NCI-H1694 treated with DMSO at 0.1 percent for 48 hours (cell line): ENCODE measurements at places on chromosomes 2 and 18.
A peak's percentile ranks its signal among the peaks of the same experiment; 100 is the strongest.

GRCh38 chr2:7951001-7951400 is 730.9 kb upstream of the ID2 start:
- no peak for DNase-seq

GRCh38 chr2:88199912-88200682 is 30.0 kb downstream of the THNSL2 start:
- DNase-seq, result no peak

DNA sequence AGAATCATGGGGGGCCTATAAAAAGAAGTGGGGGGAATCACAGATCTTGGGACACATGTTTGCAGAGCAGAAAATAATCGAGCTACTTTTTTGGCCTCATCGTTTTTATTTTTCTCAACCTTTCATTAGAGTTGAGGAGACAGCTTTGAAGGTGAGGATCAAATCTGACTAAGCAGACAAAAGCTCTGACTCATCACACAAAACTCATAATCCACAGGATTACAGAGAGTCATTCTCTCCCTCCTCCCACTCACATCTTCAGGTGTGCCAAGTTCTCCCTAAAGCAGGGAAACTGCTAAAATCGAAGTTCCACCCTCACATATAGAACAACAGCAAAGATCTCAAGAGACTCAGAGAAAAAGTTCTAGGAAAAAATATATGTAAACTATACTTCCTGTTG is 15.6 kb downstream of the BAZ2B start:
- DNase-seq, result no peak

GRCh38 chr2:143088388-143088787 is 40.8 kb upstream of the ARHGAP15 start:
- no peak for DNase-seq

GRCh38 chr2:231342061-231342711 is 53.3 kb upstream of the B3GNT7 start:
- DNase-seq, result no peak

DNA sequence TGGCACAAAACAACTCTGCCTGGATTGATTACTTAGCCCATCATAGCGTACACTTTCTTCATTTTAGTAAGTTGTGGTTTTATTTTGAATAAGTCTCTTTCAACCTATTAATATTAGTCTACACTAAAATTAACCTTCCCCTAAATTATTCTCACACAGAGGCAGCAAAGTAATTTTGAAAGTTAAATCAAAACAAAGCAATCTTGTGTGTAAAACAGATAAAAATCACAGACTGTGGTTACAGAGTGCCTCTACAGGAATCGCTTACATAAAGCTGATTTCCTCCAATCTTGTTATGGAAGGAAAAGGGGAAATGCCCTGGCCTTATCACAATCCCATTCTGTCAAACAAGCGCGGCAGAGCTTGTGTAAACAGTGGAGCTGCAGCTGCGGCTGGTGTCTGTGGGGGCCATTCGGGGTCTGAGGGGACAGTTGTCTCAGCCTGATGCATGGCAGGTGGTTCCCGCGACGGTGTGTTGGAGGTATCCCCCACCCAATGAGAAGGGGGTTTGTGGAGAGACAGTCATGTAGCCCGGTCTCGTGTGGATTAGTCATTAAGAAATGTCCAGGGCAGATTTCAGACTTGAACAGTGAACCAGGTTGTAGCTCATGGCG is 42.1 kb downstream of the BCL2L11 start:
- DNase-seq, result no peak

DNA sequence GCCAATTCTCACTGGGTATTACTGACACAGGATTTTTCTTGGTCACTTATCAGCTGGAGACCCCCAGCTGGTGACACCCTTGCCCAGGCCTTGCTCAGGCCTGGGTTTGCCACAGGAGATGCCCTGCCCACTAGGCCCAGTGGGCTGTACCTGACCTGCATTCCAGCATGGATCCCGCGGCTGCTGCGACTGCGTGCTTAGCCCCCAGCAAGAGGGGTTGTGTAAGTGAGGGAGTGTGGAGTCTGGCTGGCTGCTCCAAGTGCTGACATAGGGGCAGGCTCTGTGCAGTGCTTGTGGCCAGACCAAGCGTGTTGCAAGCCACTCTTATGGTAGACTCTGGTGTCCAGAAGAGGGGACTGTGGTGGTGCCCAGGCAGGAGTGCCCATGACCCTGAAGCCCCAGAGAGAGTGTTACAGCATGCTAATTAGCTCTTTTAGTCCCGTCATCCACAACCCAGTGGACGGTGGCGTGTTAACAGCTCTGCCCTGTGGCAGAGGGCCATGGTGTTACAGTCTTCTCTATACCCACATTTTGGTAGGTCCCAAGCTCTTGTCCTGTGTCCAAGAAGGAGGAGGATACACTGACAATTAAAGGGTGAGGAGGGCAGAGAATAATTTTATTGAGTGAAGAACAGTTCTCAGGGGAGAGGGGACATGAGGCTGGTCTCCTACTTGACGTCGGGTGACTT is 491.7 kb upstream of the MEIS1 start:
- DNase-seq, result no peak

DNA sequence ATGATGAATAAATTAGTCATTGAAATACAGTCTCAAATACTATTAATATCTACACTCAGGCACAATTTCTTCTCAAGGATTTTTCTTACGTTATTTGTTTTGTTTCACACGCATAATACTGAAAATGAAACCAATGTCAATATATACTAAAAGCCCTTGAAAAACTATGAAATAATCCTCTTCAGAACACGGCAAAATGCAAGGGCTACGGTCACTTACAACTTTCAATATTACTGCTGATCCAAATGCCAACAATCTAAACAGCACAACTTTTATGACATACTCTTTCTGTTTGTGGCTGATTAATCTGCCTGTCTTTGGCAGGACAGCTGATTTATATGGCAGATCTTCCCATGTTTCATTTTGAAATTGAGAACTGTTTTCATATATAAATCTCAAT is 68.3 kb downstream of the LRPPRC start:
- DNase-seq, result no peak

GRCh38 chr2:236052206-236052605 is 116.0 kb downstream of the GBX2 start:
- no peak for DNase-seq

GRCh38 chr2:223101340-223102039 is 49.5 kb downstream of the KCNE4 start:
- peak; percentile 27 for DNase-seq

GRCh38 chr2:205731583-205731981 is 49.3 kb downstream of the NRP2 start:
- no peak for DNase-seq

DNA sequence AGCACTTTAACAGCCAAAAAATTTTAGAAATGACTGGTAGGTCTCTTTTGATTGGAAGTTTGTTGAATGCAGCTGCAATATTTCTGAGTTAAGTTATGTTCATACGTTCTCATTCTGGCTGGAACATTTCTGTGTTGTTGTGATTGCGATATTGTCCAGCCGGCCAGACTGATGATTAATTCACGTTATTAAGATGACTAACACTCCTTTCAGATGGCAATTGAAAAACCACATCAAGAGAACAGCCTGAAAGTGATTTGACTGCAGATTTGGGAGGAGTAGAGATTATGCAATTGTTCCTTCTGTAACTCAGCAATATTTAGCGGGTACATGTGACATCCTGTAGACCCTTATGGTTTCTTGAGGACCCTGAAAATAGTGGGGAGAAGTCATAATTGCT is 133.7 kb downstream of the FBXO15 start:
- DNase-seq, result no peak

DNA sequence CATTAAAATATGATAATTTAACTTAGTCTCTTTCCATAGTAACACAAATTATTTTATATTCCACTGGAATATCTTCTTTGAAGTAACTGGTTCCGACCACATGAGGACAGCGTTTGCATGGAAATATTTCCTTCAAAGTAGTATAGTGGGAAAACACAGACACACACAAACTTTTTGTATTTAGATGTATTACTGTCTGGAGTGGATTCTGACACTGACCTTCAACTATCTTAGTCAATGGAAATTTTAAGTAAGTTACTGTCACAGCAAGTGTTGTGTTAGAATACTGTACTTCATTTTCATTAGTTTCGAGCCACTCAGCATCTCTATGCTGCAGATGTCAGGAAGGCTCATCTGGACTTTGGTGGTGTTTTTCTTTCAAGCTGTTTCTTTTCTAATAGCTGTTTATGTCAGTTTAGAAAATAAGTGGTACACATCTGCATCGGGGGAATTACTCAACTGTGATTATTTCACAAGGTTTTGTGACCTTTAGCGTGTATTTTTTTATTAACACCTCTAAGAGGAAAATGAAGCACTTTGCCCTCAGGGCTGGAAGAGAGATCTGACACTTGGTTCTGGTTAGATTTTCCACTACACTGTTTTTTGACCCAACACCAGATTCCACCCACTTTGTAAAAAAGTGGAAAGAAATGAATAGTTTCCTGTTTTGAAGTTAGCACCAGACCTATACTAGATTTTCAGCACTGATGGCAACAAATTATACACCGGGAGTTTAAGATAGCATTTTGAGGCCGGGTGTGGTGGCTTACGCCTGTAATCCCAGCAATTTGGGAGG is 18.9 kb upstream of the THOC1 start:
- DNase-seq, result peak; percentile 2

GRCh38 chr2:105072039-105072438 is 34.2 kb downstream of the MRPS9 start:
- no peak for DNase-seq

GRCh38 chr18:25349926-25350487 is 2.0 kb downstream of the ZNF521 start:
- no peak for DNase-seq

GRCh38 chr2:62042400-62042799 is 136.9 kb downstream of the COMMD1 start:
- DNase-seq, result no peak

- no peak for DNase-seq
These were observed 45.6 kb downstream of the C1QL2 start for GRCh38 chr2:119112770-119113488.

GRCh38 chr2:182649316-182649715 is 66.7 kb upstream of the DNAJC10 start:
- DNase-seq, result peak; percentile 78

DNA sequence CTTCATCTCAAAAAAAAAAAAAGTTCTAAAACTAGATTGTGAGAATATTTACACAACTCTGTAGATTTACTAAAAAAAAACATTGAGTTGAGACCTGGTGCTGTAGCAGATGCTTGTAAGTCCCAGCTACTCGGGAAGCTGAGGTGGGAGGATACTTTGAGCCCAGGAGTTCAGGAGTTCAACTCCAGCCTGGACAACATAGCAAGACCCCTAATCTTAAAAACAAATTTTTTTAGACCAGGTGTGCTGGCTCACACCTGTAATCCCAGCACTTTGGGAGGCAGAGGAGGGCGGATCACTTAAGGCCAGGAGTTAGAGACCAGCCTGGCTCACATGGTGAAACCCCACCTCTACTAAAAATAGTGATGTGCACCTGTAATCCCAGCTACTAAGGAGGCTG is 108.9 kb downstream of the MEMO1 start:
- no peak for DNase-seq

- no peak for DNase-seq
These were observed 15.5 kb downstream of the HDLBP start for GRCh38 chr2:241300000-241300399.

GRCh38 chr2:62265106-62265505 is 69.2 kb downstream of the B3GNT2 start:
- no peak for DNase-seq

GRCh38 chr2:129689653-129690448 is 289.6 kb upstream of the RAB6C start:
- no peak for DNase-seq

GRCh38 chr18:31380912-31381311 is 4.3 kb downstream of the DSG4 start:
- no peak for DNase-seq

DNA sequence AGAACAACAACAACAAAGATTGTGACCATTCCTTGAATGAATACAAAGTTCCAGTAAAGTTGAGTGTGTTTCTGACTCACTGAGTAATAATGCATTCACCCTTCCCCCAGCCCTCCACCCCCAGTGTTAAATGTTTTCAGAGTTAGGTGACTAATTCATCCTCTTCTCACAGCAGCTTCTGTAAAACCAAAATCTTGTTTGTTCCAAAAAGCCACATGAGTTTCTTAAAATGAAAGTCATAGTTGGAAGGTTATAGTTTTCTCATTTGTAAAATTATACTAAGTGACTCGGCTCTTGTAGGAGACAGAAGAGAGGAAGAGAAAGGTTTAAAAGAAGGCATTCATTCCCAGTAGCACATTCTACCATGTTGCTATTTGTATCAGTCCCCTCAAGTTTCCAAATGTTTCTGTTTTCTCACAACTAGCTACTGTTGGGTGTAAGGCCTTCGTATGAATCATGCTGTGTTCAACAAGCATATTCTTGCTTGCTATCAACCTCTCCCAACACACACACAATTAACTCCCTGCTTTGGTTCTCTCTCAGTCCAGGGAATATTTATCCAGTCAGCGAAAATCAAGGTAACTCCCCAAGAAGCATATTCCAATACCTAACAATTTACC is 75.3 kb downstream of the MBD2 start:
- no peak for DNase-seq

- no peak for DNase-seq
These were observed 133.5 kb downstream of the CERS6 start for GRCh38 chr2:168589236-168590211.
